ENCODE measurements at places on chromosomes 2 and 18.
A peak's percentile ranks its signal among the peaks of the same experiment; 100 is the strongest.

GRCh38 chr2:234823877-234824376 is 127.9 kb upstream of the SH3BP4 start:
- DNase-seq = no peak

DNA sequence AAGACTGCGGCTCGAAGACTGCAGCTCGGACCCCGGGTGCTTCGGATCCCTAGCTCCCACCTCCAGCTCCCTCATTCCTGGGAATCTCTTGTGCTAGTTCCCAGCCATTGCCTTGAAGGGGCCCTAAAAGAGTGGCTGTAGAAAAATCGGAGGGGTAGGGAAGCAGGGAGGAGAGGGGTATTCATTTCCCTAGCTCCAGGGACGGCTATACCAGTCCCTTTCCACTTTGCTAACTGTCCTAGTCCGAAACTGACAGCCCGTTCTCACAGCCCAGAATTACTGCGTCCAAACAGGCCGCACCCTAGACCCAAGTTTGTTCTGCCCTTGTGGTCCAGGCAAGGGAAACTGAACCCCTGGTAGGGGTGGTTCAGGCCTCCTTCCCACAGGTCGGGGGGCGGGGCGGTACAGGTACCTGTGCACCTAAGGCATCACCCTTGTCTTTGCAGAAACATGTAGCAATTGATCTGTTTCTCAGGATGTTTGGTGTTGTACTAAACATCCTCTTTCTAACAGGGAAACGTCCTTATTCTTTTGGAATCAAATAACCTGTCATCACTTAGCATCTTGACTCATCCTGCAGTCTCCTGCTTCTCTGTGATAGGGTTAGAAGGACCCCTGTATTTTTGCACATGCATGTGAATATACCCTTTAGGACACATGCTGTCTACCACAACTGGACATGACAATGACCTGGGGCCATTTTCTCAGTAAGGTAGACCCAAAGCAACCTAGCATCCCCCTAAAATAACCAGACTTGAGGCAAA is 4.0 kb downstream of the EMX1 start:
- DNase-seq = no peak

GRCh38 chr2:129233751-129234406 is 745.6 kb upstream of the RAB6C start:
- no peak for DNase-seq

GRCh38 chr2:223870840-223871611 is 33.6 kb upstream of the AP1S3 start:
- no peak for DNase-seq

- DNase-seq = no peak
Observed at GRCh38 chr2:20582600-20583221, 68.2 kb downstream of the HS1BP3 start.

DNA sequence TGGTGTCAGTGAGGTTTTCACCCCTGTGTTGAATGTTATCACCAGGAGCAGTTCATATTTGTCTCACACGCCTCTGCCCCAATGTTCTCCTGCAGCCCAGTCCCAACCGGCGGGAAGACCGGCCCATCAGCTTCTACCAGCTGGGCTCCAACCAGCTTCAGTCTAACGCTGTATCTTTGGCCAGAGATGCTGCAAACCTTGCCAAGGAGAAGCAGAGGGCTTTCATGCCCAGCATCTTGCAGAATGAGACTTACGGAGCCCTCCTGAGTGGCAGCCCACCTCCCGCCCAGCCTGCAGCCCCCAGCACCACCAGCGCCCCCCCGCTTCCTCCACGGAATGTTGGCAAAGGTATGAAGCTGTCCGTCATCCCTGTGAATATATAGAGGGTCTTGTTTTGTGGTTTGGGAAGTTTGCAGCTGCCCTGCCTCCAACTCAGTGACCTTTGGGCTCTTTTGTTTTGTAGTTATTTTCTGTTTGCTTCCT is 35.1 kb downstream of the ITGB1BP1 start:
- no peak for DNase-seq

GRCh38 chr18:63131106-63131958 is 188.2 kb downstream of the BCL2 start:
- DNase-seq = no peak

GRCh38 chr18:33116376-33116775 is 324.1 kb downstream of the CCDC178 start:
- no peak for DNase-seq

DNA sequence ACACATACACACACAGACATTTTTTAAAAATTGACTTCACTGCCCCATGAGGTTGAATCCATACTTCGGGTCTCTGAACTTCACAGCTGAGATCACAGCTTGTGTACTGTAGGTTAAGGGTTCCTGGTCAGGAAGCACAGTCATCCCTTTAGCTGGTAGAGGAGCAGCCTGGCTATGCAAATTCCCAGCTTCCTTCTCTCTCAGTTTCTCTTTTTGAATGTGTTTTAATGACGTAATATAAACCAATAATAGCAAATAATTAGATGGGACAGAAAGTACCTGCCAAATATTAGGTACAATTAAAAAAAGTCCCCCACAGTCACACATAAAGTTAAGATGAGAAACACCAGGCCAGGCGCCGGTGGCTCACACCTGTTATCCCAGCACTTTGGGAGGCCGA is 178.7 kb downstream of the ZNF385B start:
- no peak for DNase-seq

DNA sequence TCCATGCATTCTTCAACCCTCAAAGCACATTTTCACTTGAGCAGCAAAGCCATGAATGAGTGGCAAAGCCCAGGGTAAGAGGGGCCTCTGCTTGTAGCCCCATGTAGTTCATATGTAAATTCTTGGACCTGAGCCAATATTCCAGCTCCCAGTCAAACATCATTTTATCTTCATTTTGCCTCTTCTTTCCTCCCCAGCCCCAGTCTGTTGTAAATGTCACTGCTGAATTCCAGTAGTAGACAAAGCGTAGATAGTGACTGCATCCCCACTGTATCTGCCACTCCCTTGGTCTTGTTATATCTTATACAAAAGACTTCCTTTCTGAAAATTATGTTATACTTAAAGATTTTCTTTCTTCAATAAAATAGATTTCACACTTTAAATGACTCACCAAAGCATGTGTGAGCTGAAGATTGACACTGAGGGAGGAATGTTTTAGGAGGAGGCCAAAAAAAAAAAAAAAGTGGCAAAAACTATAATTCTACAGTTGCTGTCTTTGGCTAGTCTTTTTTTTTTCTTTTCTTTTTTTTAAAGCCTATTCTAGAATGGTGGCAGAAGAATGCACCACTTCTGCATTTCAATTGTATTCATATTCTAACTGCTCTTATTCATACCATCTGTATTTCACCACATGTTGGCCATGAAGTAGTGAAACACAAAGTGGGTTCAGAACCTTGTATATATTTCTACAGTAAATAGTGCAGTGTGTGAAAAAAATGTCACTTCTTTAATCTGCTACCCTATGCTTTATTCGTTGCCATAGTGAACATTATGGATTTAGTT is 306.1 kb downstream of the CPS1 start:
- no peak for DNase-seq

DNA sequence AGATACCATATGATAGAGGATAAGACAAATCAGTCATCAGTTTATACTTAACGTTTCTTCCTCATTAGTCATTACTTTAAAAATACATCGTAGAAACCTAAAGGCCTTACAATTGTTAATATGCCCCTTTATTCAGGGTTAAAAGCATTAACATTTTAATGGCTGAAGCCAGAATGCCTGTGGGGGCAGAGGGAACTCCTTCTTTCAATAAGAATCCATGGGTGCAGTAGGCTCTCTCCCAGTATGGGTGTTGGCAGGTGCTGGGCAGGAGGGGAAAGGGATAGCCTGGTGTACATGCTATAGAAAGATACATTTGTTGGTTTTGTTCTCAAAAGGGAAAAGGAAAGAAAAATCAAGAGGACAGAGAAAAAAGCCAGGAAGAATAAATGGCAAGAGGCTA is 1035.7 kb upstream of the POU3F3 start:
- DNase-seq = no peak

DNA sequence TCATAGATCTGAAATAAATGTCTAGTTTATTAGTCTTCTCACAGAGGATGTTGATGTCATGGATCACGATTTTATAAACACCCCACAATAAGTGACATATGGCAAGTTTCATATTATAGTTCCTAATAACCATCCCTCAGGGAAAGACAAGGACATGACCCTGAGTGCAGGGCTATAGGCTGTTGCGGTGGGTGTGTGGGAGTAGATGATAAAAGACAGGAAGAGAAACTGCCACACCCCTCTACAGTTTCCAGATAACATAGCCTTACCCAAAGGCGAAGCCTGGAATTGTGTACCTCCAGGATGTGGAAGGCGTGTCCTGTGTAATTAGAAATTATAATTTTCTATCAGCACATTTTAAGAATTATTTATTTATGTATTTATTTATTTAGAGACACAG is 2.4 kb upstream of the NEDD4L start:
- no peak for DNase-seq

GRCh38 chr2:144496092-144496976 is 23.6 kb downstream of the ZEB2 start:
- no peak for DNase-seq

GRCh38 chr2:160352500-160352899 is 141.1 kb downstream of the RBMS1 start:
- DNase-seq = no peak

- no peak for DNase-seq
Observed at GRCh38 chr18:53402670-53403069, 821.8 kb downstream of the MBD2 start.

- DNase-seq = no peak
Observed at GRCh38 chr2:100146657-100146960, 4.2 kb upstream of the AFF3 start.

GRCh38 chr18:48942554-48943261 is 8.1 kb downstream of the SMAD7 start:
- no peak for DNase-seq

- DNase-seq = no peak
Observed at GRCh38 chr18:48038636-48039035, 108.2 kb upstream of the SMAD2 start.

DNA sequence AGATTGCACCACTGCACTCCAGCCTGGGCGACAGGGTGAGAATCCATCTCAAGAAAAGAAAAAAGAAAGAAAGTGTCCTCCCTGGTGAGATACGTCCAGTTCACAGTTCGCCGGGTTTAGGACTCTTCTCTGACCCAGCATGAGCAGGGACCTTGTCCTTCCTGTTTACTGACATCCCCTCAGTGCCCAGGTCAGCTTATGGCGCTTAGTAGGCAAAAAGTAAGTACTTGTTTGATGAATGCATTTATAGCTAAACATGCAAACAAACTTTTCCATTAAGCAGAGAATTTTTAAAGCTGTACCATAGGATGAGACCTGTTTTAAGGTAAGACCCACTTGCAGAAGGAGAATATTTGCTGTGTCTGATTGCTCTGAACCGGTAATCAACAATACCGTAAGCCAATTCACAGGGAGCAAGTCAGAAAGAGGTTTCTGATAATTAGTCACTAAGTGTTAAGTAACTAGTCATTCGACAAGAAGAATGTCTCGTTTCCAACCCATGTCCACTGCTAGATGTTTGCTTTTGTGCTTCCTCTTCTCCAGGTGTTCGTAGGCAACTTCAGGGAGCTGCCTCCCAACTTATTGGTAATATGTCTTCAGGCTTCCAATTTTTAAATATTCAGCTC is 40.0 kb downstream of the MOGAT1 start:
- no peak for DNase-seq

GRCh38 chr2:98472961-98473746 is 28.5 kb downstream of the INPP4A start:
- DNase-seq = no peak

DNA sequence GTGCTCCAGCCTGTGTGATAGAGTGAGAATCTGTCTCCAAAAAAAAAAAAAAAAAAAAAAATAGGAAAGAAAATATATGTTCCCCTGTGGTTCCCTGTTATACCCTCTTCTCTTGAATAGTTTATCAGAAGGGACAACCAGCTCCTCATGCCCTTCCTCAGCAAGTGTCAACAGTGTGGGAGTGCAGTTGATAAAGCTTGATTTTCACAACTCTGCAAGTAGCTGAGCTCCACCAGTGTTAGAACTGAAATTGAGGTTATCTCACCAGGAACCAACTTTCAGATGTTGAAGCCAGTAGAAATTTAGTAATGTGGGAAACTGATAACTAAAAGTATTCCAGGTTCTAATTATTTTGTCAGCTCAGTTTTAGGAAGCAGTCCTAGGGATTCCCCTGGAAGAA is 25.1 kb downstream of the NEDD4L start:
- no peak for DNase-seq

- no peak for DNase-seq
Observed at GRCh38 chr18:70024829-70025228, 77.2 kb upstream of the CD226 start.

DNA sequence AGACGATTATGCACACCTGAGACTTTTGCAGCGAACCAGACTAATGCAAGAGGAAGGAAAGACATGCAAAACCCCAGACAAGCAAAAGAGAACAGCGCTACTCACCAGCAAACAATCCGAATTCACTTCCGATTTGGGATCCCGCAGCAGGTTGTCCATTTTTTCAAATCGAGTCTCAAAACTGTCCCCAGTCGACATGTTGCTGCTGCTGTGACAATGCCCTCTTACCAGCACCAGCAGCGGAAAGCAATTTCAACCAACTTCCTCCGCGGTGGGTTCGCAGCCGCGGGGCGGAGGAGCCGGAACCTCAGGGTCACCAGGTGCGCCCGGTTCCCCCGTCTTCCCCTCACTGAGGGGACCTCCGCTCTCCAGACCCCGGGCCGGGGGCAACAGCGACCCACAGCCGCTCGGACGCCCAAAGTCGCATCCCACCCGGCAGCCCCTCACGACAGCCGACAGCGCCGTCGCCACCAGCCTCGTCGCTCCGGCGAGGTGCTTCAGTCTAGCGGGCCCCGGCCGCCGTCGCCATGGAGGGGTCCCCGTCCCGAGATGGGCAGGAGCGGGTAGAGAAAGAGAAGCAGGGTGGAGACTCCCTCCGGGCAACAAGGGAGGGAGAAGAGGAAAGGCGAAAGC is 784 bp downstream of the ROCK1 start:
- DNase-seq = peak; percentile 30

DNA sequence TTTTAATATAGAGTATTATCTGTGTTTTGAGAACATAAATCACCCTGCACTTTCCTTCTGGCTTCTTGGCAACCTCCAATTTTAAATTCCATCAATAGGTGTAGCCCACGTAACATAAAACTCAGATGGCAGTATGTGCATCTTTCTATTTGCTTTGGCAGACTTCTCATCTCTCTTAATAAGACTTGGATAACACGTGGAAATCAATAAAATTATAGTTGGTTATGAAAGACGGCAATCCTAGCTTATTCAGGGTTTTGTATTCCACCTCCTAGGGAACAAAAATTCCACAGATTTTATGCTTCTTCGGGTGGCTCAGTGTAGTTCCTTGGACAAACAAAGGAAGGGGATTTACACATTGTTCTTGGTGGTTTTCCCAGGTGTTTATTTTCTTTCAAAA is 299.3 kb downstream of the RND3 start:
- no peak for DNase-seq
